ENCODE measurements at places on chromosomes 4 and X.

DNA sequence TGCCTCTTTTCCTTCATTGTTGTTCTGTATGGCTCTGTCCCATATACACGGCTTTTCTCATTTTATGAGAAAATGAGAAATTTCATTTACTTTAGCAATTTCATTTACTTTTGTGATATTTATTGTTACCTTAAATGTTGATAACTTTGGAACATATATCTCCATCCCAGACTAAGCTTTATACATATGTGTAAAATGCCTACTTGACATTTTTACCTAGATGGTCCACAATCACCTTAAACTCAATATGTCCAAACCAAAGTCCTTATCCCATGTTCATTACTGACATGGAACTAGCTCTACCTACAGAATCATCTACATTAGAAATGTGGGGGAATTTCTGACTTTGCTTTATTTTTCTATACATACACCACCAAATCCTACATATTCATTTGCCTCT, 590.5 kb upstream of the CT83 start:
- DNase-seq: no peak

GRCh38 chr4:122798917-122799316, 27.7 kb upstream of the FGF2 start:
- DNase-seq: no peak

GRCh38 chr4:87025614-87026041, 90.8 kb downstream of the AFF1 start:
- no peak for DNase-seq

DNA sequence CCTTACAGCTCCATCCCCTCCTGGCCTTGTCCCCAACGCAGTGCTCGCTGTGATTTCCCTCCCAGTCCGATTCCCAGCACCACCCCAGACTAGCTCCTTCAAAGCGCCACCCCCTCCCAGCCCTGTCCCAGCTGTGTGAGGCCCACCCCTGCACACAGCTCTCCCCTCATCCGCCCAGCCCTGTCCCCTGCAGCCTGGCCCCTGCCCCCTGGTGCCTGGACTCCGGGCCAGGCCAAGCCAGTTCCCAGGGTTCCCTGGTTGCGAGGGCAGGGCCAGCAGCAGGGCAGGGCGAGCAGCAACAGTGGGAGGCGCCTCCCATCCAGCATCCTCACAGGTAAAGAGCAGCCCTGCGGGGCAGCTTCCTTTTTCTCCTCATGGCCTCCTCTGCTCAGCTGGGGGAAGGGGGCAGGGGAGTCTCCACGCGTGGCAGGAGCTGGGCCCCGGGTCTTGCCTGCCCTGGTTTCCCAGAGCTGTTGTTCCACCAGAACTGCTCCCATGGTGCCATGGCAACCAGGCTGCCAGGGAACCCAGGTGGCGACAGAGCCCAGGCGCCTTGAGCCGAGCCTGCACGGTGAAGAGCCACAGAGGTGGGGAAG, 24.8 kb downstream of the IQSEC2 start:
- no peak for DNase-seq

DNA sequence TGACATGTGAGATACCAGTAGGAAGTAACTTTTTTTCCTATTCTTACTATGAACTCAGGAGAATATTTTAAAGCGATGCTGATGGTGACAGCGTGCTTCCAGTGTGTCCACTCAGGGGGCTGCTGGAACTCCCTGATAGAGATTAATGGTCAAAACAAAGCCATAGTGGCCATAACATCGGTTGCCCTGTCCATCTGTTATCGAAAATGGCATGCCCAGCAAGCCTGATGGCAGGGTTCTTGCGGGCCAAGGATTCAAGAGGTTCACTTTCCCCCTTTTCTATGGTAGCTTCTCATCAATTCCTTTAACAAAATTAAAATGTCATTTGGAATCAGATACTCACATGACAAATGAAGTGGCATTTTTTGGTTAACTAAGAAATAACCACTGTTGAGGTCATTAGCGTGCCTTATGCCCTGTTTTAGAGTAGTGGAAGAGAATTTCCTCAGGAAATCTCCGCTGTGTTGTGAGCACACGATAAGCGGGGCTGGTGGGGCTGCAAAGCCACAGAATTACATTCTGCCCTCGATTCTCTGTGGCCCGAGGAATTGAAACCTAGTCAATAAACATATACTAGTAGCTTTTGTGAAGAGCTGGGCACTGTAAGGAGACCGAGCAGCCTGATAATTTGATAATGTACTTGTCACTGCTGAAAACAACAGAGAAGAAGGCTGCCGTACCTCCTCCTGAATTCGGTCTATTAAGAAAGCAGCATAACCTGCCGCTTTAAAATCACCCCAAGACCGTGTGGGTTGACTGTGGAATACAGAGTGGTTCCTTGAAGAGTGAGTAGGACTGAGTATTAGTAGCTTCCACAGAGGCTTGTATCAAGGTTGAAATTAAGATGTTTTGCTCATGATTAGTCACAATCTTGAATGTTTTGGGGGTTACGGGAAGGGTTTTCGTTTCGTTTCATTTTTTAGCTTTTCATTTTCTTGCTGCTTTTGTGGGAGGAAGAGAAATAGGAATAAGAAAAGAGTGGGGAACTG, 46.7 kb downstream of the PTCHD1 start:
- no peak for DNase-seq

- no peak for DNase-seq
Observed at GRCh38 chr4:146098397-146098796, 77.1 kb upstream of the LSM6 start.

GRCh38 chr4:156291317-156291716, 337.7 kb upstream of the CTSO start:
- no peak for DNase-seq

DNA sequence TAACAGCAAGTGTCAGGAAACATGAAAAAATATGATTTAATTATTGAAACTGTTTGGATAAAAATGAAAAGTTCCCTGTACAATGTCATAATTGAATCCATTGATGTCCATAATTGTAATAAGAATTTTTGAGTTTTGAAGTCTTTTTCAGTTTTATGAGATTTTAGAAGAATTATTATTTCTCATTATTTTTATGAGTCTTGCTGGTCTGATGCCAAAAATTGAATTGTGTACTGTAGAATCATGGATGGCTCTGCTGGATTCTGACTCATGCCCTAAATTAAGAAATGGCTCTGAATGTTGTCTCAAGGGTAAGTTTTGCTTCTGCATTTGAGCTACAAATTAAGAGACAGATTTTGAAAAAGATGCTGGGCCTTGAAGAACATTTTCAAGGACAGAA, 132.8 kb upstream of the MAP9 start:
- no peak for DNase-seq

DNA sequence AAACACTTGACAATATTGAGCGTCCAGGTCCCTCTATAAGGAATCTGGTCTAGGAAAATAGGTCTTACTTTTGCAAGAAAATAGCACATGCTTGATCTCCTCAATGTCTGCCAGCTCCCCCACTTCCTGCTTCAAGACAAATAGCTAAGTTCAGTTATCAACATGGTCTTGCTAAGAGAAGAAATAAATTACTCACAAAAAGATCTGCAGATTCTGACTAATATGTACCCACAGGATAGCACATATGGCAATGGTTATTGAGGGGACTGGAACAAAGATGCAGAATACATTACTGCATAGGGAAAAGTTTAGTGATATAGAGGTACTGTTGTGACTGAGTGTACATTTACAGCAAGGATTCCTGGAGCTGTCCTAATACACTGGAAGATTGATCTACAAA, 457.5 kb upstream of the GRID2 start:
- no peak for DNase-seq

GRCh38 chr4:42122237-42122636, 30.2 kb downstream of the BEND4 start:
- DNase-seq: no peak

Measured in CD8-positive, alpha-beta T cell (primary cell).